HuH-7 (cell line): ENCODE measurements at places on chromosomes 5 and 9.

DNA sequence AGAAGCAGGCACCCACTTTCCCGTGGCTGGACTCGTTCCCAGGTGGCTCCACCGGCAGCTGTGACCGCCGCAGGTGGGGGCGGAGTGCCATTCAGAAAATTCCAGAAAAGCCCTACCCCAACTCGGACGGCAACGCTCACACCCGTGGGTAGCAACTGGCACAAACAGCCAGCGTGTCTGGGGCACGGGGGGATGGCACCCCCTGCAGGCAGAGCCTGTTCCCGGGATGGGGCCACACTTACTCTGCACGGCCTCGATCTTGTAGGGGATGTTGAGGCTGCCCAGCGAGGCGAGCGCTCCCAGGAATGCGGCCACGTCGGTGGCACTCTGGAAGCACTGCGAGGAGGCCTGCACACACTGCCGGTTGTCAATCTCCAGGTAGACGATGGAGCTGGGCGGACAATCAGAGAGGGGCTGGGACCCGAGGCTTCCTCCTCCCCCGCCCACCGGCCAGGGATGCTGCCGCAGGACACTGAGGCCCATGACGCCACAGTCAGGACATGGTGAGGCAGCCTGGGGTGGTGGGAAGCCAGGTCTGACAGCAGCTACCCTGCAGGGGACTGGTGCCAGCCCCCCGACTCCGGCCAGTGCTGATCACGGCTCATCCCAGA lies 20.2 kb upstream of the SEC16A start:
- no peak for DNase-seq

GRCh38 chr9:128412120-128412790 lies 8.4 kb upstream of the CERCAM start:
- DNase-seq, result peak; percentile 89

GRCh38 chr9:132905726-132906125 lies 27.0 kb downstream of the SPACA9 start:
- DNase-seq, result no peak

DNA sequence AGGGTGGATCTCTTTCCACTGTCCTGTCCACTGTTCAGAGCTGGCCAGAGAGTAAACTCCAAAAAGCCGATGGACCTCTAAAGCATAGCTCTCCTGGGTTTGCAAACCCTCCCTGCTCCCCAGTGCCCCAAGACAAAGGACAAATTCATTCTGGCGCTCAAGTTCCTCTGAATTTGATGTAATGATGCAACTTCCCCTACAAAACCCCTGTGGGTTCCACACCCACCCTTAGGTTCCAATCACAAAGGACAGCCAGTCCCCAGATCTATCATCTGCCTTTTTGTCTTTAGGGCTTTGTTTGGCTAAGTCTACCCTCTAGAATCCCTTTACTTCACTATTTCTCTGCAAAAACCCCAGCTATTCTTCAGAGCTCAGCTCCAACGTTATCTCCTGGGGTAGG lies 57.4 kb upstream of the SLC25A51 start:
- DNase-seq, result no peak

GRCh38 chr9:120463765-120464164 lies 116.2 kb downstream of the CDK5RAP2 start:
- no peak for DNase-seq
